ENCODE measurements at places on chromosomes 16 and 17.

GRCh38 chr17:58326609-58327362, 1.8 kb downstream of the TSPOAP1 start:
- DNase-seq = no peak

DNA sequence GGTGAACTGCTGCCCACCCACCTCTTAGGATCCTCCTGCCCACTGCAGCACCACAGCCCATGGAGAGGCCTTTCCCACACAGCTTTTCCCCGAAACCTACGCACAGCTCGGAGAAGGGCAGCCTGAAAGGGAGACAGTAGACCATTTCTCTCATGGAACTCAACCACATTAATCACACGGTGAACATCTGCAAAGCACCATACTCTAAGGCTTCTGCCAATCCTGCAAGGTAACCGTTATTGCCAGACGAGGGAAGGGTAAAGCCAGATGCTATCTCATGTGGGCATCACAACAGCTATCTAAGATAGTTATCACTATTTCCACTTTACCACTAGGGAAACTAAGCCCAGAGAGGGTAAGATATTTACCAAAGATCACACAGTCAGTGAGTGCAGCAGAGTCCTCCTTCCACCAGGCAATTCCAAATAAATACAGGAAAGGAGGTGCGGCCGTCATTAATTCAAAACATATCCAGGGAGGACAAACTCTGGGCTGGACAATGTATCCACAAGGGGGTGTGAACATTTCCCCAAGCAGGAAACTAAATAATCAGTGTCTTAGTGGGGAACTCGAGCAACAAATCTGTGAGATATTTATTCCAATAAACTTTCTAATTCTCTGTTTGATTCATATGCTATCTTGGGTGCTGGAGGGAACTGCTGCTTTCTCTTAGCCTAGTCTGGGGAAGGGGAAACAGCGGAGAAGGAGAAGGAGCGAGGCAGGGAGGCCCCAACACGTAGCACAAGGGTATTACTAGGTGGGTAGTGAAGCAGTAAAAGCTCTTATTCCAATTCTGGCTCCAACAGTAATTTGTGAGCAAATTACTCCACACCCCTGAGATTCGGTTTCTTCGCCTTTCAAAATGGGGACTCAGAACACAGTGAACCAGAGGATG, 723 bp downstream of the TMEM186 start:
- DNase-seq = no peak

DNA sequence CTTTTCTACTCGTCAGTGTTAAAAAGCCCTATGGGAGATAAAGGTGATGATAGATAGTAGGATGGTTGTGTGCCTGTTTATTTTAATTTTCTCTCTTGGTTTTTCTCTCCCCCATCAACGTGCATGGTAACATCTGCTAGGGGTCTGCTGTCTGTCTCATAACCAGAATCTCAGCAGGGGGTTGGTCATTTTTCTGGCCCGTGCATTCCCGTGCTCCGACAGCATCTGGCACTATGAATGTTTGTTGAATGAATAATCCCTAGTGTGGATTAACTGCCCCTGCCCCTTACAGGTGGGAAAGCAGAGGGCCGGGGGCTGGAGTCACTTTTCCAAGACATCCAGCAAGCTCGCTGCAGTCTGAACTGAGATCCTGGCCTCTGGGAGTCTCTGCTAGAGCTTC, 6.3 kb downstream of the CA5A start:
- DNase-seq = no peak

DNA sequence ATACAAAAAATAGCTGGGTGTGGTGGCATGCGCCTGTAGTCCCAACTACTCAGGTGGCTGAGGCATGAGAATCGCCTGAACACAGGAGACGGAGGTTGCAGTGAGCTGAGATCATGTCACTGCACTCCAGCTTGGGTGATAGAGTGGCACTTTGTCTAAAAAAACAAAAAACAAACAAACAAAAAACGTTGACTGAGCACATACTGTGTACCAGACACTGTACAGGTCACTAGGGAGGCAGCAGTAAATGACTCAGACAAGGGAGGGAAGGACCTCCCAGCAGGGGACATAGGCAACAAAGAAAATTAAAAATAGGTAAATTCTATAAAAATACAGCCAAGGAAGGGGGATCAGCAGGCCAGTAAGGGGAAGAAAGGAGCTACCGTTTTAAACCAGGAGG, 64.3 kb downstream of the SOCS1 start:
- DNase-seq = no peak

DNA sequence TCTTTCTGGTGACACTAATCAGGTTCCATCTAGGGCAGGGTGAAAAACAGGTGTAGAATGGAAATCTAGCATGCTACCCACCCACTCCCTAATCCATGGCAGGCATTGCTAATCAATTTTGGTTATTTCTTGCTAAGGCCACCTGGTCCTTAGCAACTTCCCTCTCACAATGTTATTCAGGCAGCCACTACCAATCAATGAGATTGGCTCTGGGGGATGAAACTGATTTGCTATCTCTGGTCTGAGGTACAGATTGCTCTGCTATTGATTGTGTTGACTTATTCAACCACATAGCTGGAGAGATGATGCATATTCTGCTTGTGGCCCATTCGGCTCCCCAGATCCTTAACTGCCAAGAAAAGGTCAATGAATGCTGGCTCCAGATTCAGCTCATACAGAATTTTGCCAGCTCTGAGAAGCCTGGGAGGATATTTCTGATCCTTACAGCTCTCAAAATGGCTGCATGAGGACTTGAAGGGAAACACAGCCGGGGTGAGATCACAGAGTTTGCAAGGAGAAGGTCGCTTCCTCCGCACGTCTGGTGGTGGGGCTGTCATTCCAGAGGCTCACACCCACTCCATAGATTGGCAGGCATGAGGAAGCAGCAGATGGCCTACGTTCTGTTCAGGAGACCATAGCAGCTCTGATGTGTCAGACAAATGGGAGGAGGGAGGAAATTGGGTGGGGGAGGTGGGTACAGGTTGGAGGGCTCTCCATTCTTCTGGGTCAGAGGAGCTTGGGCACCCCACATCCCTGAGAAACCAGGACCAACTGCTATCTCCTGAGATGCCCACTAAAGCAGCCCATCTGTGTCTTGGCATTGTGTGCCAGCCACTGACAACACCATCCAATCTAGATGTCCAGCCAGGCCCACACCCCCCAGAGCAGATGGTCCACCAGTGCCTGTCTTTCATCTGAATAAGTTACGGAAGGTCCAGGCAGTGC, 22.3 kb downstream of the SEZ6 start:
- DNase-seq = no peak

DNA sequence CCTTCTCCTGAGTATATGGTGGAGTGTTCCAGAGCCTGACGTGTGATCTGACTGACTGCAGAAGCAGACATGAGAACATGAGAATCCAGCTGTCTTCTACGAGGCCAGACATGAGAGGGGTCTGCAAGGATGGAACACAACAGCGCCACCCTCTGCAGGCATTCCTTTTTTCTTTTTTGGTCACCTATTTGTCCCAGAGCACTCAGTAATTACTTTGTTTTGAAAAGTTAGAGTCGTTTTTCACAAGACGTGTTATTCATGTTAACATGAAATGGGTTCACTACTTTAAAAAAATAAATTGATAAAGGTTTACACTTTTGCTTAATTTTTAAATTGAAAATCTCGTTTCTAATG, 43.8 kb upstream of the ATP2A3 start:
- DNase-seq = no peak

GRCh38 chr17:68710035-68710780, 109.0 kb upstream of the FAM20A start:
- no peak for DNase-seq

- DNase-seq = no peak
These were observed 48.4 kb downstream of the RNF157 start for GRCh38 chr17:76191896-76192295.
